ENCODE measurements at places on chromosomes 1 and 21.

- DNase-seq = peak; percentile 0
Measured at GRCh38 chr21:35020902-35021301, 28.2 kb downstream of the RUNX1 start.

- no peak for DNase-seq
Measured at GRCh38 chr1:89503690-89504089, 20.9 kb upstream of the LRRC8B start.

DNA sequence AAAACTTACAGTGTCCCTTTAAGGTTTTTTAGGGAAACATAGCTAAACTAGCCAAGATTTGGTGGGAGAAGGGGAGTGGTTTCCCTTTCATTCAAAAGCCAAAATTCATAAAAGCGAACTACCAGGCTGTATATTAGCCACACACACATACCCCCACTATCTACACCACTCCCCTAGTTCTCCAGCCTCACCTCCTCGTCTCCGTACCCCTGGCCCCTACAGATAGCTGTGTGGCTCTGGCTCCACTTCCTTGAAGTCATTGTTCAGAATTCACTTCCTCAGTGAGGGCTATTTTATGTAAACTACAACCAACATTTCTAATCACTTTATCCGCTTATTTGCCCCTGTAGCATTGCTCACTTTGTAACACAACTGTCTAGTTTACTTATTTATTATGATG is 5.3 kb upstream of the DPH5 start:
- no peak for DNase-seq

DNA sequence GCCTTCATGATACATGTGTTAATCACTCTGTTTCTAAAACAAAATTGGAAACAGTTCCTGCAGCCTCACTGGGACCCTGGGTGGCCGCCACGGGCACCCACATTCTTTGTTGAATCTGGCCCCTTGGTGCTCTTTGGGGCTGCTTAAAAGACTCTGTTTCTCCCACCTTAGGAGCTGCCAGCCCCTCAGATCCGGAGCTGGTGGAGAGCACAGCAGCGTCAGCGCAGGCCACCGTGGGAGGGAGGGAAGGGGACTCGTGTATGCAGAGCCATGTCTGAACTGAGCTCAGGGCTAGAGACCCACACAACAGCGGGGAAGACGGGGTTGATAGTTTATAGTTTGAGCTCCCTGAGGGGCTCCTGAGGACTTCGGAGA is 121.2 kb downstream of the CNIH3 start:
- DNase-seq = no peak

- no peak for DNase-seq
Measured at GRCh38 chr21:41207401-41208375, 39.7 kb downstream of the BACE2 start.

- DNase-seq = no peak
Measured at GRCh38 chr1:162725301-162725837, 65.1 kb upstream of the HSD17B7 start.

DNA sequence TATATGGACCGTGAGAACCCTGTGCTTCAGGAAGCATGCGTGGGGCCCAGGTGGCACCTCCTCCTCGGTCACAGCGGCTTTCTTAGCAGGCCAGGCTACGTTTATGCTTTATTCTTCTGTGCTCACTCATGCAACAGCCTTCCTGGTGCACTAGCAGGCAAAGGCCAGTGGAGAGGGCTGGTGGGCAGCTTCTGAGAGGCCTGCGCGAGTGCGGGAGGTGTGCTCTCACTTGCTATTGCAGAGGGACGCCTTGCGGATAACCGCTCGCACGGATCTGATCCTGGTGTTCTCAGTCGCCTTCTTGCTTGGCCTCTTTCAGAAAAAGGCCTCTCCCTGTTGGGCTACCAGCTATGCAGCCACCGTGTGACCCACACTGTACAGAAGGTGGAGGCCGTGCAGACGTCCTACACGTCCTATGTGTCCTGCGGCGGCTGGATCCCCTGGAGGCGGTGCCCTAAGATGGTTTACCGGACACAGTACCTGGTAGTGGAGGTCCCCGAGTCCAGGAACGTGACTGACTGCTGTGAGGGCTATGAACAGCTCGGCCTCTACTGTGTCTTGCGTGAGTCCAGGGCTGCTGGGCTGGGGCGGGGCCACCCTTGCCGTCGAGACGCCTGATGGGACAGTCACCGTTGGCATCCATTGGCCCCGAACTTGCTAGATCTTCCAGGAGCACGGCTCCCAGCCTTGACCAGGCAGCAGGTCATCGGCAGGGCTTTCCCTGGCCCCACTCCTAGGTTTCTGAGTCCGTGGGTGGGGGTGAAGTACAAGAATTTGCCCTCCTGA is 4.8 kb downstream of the UMODL1 start:
- no peak for DNase-seq

GRCh38 chr1:233614173-233614742 is 352 bp downstream of the KCNK1 start:
- peak; percentile 59 for DNase-seq

DNA sequence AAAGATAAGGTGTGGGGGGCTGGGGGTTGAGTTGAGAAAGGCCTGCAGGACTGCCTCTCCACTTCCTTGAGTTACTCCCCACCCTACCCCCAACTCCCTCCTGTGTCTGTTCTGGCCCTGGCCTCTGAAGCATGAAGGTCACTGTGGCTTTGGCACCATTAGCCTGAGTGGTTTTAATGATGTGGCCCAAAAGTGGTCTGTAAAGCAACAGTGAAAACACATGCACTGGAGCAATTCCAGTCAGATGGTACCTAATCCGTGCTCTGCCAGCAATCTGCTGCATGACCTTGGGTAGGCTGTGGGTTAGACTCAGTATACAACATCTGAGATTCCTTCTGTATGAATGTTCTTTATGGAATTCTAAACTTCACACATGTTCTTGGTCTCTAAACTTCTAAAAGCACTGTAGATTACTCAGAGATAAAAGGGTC is 86.5 kb upstream of the ATP1A1 start:
- no peak for DNase-seq

- DNase-seq = peak; percentile 45
Measured at GRCh38 chr1:50735443-50735842, 224.6 kb downstream of the FAF1 start.

DNA sequence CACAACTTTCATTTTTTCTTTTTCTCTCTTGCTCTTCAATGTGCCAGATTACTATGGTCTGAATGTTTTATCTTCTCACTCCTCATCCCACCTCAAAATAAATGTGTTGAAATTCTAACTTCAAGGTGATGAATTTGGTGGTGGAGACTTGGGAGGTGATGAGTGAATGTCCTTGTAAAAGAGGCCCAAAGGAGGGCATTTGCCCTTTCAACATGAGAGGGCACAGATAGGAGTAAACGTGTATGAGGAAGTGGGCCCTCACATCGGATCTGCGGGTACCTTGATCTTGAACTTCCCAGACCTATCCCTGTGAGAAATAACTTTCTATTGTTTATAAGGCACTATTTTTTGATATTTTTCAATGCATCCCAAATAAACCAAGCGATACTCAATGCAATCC is 412.3 kb upstream of the ADGRL2 start:
- DNase-seq = no peak

DNA sequence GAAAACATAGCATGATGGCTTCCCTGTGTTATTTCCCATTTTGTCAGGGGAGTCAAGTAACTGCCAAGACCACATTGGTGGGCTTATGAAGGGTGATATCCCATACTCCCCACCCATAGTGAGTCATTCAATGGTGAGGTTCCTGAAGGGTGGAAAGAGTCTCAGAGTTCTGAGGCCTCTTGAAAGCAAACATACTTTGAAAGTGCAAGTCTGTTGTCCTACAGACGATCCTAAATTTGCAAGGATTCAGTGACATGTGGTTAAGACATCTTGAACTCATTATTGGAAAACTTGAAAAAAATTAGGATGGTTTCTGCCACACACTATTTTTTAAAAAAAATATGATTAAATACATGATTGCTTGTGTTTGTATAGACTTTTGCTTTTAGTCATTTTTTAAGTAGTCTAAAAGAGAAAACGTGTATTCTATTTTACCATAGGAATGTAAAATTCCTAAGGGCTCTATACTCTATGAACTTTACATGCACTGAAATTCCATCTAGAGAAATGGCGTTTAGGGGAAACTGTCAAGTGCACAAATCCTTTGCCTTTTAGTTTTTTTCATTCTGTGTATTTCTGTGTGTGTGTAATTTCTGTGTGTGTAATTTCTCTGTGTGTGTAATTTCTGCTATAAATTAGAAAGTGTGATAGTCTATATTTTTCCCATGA is 225.5 kb upstream of the ADAMTS5 start:
- DNase-seq = no peak
